ENCODE measurements at places on chromosomes 5 and 9.

- DNase-seq, result no peak
Observed at GRCh38 chr5:139592289-139592688, 31.1 kb downstream of the UBE2D2 start.

DNA sequence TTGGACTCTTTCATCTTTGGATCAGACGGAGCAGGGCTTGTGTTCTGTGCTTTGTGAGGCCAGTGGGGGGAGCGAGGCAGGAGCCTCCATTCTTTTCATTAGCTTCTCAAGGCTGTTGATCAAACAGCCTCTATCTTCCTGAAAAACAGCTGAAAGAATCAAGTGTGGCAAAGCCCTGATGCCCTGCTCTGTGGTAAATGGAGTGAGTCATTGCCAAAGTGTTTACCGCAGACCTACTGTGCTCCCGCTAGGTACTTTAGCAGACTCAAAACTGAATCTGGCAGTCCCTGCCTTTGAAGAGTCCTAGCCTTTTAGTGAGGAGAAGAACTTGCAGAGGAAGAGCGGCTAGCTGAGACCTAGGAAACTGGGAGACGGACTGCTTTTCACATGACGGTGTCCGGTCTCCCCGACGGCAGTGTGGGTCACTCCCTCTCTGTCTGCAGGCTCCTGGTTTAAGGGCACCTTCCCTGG, 3.3 kb downstream of the ANKRD33B start:
- DNase-seq, result no peak

DNA sequence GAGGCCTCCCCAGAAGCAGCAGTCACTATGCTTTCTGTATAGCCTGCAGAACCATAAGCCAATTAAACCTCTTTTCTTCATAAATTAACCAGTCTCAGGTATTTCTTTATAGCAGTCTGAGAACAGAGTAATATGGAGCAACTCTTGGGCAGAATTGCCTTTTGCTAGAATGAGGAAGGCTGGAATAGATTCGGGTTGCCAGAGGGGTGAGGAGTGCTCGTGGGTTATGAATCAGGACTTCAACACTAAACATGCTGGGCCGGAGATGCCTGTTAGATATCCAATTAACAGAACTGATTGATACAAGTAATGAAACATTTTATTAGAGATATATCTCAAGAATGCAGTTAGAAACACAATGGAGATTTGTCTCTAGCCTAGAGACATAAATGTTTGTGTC, 140.9 kb upstream of the MAP3K1 start:
- no peak for DNase-seq

DNA sequence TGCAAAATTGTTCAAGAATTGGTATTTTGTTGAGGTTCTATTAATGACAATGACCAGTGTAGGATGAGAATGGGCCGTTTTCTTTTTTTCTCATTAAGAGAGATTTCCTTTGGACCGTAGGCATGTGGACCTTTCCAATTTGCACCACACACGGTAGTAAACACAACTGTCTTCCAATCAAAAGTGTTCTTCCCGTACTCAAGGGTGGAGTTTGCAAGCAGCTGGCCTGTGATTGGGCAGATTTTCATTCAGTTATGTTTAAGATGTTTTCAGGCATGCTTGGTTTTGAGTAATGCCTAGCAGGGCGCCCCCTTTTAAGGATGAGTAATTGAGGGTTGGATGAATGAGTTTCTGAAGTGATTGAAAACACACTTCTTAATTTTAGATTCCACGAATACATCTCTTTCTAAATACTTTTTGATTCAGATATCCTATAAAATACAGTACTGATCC, 2.5 kb downstream of the KDM3B start:
- DNase-seq, result peak; percentile 80

GRCh38 chr5:58294598-58295305, 165.1 kb downstream of the PLK2 start:
- no peak for DNase-seq

DNA sequence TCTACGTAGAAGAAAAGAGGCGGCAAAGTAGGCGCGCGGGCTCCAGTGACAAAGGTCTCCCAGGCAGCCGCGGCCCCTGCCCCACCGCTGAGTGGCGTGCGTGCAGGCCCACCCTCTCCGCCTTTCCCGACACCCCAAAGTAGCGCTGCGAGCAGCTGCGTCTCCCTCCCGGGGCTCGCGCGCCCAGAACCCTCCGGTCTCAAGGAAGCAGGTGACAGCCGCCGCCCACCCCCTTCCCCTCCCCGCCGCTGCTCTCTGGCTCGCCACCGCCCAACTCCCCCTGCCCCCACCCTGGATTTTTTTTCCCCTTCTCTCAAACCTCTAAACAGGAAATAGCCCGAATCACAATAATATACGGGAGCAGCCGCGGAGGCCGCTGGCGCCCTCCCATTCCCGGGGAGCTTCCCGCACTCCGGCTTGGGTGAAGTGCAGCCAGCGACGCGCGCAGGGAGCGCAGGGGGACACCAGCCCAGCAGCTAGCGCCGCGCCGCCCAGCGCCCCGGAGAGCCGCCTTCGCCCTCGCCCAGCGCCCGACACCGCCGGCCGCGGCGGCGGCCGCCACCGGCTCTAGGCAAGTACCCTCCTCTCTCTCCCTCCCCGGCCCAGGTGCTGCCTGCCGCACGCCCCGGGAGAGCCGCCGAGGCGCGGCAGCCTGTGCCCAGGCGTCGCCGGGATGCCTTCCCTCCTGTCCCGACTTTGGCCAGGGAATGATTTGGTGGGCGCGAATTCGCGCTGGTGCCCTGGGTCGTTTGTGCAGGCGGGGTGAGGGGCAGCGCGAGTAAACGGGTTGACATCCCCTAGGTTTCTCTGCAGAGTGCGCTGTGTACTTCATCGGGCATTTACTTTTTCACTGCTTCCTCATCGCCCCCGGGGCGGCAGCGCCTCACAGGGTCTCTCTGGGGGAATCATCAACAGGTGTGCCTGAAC, 52.7 kb upstream of the TJP2 start:
- peak; percentile 41 for DNase-seq

- no peak for DNase-seq
Observed at GRCh38 chr5:76341651-76342334, 61.3 kb upstream of the IQGAP2 start.

DNA sequence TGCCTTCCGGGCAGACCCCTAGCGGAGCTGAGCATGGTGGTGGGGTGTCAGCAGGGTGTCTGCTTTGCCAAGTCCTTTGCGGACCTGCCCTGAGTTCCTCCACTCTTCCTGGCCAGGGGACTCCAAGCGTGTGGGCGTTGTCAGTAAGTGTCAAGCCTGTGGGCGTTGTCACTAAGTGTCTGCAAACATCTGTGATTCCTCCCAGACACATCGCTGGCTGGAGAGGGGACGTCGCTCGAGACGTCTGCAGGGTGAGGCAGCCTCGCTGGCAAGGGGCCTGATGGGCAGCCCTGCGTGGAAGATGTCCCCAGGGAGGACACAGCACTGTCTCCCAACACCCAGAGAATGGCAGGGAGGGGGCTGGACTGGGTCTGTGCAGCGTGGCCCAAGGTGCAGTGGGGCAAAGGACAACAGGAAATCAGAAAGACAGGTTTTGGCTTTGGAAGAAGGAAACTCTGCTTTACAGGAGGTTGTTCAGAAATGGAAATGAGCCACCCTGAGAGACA, 28.8 kb downstream of the ADAMTSL2 start:
- DNase-seq, result no peak

DNA sequence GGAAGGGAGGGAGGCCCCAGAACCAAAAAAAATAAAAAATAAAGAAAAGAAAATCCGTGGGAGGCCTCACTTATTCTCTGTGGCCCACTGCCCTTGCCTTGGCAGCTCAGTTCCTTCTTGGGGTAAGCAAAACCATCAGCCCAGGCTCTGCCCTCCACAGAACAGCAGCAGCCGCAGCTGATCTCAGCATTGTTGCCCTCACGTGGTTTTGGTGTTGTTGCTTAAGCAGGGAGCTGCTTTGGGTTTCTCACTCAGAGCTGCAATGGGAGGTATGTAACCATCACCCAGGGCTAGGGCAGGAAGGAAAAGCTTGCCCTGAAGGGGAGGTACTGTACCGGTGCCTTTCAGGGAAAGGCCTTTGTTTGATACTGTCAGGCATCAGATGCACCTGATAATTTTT, 374.7 kb upstream of the WWC1 start:
- peak; percentile 35 for DNase-seq

- no peak for DNase-seq
Observed at GRCh38 chr5:127834094-127834531, 130.9 kb downstream of the CCDC192 start.

GRCh38 chr5:103283120-103283519, 24.6 kb downstream of the MACIR start:
- no peak for DNase-seq

GRCh38 chr5:35138232-35138631, 90.5 kb upstream of the AGXT2 start:
- peak; percentile 47 for DNase-seq

DNA sequence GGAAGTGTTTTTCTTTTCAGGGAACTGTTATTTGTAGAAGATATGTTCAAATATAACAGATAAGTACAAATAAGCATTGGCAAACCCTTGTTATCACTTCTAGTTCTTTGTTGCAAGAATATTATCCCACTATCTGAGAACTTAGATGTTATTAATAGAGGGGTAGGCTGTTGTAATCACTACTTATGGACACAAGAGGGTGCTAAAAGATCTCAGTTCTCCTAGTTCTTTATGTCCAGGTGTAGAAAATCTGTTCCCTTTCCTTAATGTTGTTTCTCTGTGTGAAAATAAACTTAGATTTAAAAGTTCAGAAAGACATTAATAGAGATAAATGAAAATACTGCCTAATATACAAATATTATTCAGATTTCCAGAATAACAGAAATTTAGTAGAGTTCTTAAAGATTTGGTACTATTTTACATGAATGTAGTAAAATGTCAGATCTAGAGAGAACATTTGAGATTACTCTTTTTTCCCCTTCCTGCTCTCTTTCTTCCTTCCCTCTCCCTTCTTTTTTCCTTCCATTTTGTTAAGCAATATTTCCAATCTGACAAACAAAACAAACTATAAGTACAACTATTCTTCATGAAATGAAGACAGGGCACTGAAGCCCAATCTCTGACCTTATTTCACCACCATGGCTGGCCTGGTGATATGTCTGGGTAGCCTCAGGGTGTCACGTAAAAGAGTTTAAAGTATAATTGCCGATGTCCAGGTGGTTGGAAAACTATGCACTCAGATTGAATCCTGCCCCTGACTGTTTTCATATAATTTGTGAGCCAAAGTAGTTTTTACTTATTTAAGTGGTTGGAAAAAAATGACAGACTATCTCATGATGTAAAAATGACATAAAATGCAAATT, 43.6 kb upstream of the C5orf46 start:
- peak; percentile 45 for DNase-seq

- no peak for DNase-seq
Observed at GRCh38 chr5:145990170-145990569, 53.8 kb downstream of the SH3RF2 start.

DNA sequence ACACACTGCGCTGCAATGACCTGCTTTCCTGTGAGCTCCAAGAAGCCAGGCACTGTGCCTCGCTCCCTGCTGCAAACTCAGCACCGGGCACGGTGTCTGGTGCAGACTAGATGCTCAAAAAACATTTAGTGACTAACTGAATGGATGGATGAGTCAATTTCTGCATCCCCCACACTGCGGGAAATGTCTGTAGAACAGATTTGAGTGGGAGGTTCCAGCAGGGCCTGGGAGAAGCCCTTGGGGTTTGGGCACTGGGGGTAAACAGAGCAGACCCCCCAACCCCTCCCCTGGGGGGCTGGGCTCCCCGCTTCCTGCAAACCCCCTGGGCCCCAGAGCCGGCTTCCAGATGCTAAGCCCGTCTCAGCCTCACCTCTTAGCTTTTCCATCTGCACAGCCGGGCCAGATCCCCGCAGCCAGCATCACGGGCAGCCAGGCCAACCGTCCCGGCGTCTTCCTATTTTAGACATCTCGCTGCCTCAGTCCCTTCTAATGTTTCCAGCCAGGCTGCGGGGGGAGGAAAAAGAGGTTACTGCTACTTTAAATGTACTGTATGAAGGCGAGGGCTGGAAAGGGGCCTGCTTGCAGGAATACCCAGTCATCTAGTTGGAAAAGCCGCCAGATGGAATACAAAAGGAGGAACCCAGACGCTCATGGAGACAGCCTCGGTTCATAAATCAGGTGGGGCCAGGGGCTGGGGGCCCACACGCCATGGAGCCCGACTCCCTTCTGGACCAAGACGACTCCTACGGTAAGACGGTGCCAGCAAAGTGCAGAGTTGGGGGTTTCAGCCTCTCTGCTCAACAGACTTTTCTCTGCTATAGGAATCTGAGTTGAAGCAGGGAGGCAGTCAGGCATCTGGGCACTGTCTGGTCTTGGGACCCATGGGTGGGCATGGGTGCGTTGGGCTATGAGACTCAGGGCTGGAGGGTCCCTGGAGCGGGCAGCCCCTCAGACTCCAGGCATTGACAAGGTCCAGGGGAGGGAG, 67.1 kb upstream of the GGTA1 start:
- no peak for DNase-seq

DNA sequence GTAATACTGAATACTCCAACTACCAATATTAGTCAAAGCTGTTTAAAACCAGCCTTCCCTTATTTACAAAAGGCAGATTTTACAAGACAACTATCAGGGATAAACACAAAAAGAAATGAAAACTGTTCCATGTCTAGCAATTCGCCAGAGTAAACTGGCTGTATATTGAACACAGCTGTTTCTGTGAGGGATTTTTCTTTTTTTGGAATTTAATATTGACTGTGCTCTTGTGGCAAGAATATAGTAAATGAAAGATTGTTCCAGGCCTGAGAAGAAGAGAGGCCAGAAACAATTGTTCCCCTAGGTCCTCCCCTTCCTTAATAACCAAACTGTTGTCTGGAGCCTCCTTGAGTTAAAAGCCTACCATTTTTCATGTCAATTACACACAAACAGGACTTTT, 188.6 kb downstream of the PDE4D start:
- DNase-seq, result no peak

DNA sequence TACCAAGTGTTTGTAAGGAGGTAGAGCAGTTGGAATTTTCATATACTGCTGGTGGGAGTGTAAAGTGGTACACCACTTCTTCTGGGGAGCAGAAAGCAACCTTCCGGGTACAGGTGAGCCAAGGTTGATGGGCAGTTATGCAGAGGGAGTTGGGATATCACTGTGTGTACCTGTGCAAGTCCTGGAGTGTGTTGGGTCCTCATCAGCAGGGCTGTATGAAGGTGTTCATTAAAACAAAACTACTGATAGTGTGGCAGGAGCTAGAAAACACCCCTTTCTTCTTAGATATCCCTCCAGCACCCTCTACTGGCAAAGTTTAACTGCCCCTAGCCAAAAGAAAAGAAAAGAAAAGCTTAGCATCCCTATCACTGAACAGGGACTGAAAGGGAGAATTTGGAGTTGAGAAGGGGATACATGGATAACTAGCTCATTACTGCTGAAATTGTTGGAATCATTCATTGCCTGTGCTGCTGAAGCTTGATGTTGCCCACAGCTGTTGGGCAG, 10.7 kb downstream of the MARCHF6 start:
- DNase-seq, result no peak

- DNase-seq, result no peak
Observed at GRCh38 chr5:76692651-76693050, 23.3 kb upstream of the F2R start.

GRCh38 chr5:14812166-14812565, 59.4 kb downstream of the ANKH start:
- no peak for DNase-seq

GRCh38 chr9:107929443-107929842, 439.9 kb upstream of the KLF4 start:
- DNase-seq, result no peak
